Germinal center (tissue), 1 donor: ENCODE measurements at places on chromosomes 3 and 15.

GRCh38 chr3:194640829-194641228, 7.6 kb upstream of the TMEM44 start:
- DNase-seq: no peak

DNA sequence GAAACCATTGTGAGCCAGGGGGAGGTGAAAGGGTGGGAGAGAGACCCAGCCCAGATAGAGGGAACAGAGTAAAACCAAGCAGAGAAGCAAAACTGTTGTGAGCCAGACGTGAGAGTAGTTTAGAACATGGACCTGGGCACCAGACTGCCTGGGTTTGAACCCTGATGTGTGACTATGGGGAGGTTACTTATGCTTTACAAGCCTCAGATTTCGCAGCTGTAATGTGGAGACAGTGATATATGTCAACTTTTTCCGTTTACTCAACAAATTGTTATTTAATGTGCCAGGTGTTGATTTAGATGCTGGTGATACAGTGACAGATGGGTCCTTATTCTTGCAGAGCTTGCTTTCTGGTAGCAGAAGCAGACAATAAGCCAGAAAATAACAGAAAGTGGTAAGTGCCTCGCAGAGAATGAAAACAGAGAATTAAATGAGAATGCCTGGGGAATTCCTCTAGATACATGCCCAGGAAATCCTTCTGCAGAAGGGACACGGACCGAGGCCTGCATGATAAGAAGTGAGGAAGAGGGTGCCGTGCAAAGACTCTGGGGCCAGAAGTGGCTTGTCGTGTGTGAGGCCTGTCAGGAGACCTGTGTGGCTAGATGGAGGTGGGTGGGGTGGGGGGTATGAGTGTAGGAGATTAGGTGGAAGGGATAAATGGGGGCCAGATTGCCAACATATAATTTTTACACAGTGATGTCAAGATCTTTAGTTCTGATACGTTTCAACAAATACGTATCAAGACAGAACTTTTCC, 15.0 kb downstream of the KAT2B start:
- DNase-seq: no peak

- no peak for DNase-seq
Measured at GRCh38 chr15:35691891-35692867, 146.2 kb upstream of the DPH6 start.

DNA sequence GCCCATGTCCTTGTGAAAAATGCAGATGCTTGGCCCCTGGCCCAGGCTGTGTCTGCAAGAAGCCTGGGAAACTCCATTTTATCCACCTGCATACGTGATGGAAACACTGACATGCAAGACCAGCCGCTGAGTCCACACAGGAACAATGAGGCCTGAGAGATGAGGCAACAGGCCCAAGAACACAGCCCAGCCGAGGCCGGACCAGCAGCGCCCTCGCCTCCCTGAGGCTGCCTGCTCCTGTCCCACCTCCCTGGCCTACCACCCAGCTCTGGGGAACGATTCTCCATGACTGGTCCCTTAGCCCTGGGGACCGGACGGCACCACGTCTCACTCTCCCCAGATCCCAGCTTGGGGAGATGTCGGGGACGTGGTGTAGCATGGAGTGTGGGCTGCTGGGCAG, 47.5 kb downstream of the HMCES start:
- no peak for DNase-seq

DNA sequence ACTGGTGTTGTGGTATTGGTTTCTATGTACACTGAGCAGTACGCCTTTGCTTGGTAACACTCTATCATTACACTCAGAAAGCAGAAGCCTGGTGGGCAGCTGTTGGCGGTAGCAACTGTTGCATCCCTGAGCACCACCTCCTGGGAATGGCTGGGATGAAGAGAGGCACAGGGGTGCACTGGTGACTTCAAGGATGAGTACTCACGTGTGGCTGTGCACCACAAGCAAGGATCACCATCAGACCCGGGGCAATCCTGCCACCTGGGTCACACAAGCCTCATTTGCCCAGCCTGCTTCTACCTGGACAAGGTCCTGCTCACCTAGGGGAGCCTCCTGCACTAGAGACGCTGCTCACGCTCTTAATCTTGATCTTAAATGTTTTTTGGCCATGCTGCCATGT, 336.4 kb downstream of the SI start:
- no peak for DNase-seq

DNA sequence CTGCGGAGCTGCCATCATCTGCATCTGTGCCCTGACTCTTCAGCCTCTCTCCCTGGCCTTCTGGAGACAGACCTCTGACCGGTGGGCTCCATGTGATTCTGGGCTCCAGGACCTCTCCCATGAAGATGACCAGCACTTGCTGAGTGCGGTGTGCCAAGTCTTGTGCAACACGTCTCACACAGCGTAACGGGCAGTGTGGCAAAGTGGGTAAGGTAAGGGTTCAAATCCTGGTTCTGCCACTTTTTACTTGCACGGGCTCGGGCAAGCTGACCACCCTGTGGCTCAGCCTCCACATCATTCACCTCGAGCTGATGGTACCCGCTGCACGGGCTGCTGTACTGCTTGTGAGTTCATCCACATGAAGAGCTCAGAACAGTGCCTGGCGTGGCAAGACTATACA, 6.5 kb upstream of the SYNM start:
- DNase-seq: no peak

DNA sequence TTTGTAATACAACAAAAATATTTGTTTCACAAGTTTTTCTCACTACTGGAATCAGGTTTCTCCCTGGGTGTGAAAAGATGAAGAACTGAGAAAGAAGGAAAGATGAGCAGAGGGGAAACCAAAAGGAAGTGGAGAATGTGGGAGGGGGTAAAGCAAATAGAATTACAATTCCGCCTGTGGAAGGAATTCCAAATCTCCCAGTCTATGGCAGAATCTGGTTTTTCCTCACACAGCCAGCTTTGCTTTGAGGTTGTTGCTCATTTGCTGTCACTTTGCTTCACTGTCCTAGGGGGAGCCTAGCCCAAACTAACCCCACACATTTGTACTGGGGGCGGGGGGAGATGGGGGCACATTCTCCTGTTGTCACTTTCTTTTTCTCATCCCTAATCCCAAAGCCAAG, 43.9 kb downstream of the RPL22L1 start:
- no peak for DNase-seq

DNA sequence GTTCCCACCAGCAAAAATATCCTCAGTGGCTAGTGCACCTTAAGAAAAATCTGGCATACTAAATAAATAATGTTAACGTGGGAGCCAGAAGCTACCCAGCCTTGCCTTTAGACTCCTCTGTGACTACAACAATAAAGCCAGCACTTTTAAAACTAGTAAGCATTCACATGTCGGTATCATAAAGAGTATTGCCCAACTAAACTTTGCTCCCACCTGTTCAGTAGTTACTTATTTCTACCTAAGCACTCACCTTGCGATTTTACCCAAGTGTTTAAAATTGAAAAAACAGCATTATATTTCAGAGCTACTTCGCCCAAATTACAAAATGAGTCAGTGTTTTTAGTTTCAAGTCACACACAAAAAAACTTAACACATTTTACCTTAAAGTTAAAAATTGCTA, 12.8 kb downstream of the ALDH1L1 start:
- no peak for DNase-seq

DNA sequence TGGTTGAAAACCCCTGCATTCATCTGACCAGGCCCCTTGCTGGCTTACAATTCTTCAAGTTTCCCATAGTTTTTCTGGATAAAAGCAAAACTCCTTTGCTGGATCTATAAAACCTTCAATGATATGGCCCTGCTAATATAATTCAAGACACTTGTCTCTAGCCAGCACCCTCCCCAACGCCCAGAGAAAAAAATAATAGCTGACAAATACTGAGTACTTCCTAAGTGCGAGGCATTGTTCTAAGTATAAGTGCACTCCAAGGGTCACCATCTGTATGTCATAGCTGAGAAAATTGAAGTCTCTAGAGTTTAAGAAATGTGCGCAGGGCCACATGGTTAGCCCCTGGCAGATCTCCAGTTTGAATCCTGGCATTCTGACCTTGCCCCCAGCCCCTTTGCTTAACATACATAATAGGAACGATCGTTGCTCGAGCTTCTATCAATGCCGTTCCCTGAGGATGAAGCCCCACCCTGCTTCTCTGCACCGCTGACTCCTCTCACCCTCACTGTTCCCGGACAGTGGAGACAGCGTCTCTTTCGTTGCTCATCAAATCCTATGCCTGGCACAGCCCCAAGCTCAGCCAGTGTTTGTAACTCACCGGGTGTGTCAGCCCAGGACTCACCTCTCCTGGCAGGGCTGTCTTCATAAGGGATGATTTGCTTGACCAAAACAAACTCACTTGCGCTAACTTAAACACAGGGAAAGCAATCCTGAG, 377.1 kb upstream of the PROK2 start:
- DNase-seq: no peak

- no peak for DNase-seq
Measured at GRCh38 chr3:119609301-119609700, 11.6 kb downstream of the PLA1A start.

GRCh38 chr15:69951256-69951897, 146.3 kb downstream of the TLE3 start:
- DNase-seq: no peak

- no peak for DNase-seq
Measured at GRCh38 chr3:144085964-144086363, 114.3 kb downstream of the DIPK2A start.

- no peak for DNase-seq
Measured at GRCh38 chr3:166560253-166560652, 723.0 kb upstream of the BCHE start.

GRCh38 chr3:128076483-128077201, 24.4 kb downstream of the SEC61A1 start:
- peak; percentile 23 for DNase-seq
